ENCODE measurements at places on chromosomes 13 and 19.

GRCh38 chr19:3671680-3672574 is 28.3 kb downstream of the PIP5K1C start:
- DNase-seq = no peak

DNA sequence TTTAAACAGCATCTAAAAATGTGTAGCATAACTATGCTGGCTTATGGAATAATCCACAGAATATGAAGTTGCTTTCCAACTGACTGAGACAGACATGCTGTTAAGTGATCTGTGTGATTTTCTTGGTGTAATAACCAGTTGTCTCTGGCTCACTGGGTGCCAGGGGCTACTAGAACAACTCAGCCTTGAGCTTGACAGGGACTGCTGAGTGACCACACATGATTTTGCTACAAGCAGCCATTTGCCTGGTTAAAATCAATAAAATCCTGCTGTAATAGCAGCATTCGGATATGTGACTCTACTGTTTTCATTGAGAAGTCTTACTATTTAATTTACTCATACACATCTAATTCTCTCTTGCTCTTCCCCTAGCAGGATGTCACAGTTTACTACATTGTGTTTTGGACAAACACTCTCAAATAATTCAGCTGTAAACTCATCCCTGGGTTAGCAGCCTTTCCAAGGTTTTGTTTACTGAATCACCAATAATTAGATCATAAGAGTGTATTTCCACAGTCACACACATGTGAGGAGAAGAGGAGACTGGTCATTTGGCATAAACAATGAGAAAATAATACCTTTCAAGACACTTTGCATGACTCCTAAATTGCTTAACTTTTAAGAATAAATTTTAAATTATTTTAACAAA is 426.2 kb downstream of the PCDH9 start:
- DNase-seq = no peak

GRCh38 chr19:5865772-5866171 is 4.6 kb downstream of the FUT5 start:
- no peak for DNase-seq

- DNase-seq = no peak
These were observed 16.3 kb downstream of the ZNF507 start for GRCh38 chr19:32361574-32362317.

DNA sequence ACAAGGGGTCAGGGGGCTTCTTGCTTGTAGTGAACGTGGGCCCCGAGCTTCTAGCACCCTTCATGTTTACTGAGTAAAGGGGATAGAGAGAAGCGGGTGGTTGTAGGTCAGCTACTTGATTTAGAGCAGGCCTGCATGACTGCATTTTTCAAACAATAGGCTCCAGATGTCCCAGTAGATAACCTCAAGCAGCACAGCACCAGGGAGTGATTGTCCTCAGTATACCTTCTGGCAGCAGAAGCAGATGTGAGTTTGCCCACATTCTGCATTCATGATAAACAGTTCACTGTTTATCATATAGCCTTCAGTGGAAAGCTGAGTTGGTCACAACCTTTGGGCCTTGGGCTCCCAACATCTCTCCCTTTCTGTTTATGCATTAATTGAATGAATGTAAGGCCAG is 4.8 kb downstream of the ZNF439 start:
- no peak for DNase-seq

DNA sequence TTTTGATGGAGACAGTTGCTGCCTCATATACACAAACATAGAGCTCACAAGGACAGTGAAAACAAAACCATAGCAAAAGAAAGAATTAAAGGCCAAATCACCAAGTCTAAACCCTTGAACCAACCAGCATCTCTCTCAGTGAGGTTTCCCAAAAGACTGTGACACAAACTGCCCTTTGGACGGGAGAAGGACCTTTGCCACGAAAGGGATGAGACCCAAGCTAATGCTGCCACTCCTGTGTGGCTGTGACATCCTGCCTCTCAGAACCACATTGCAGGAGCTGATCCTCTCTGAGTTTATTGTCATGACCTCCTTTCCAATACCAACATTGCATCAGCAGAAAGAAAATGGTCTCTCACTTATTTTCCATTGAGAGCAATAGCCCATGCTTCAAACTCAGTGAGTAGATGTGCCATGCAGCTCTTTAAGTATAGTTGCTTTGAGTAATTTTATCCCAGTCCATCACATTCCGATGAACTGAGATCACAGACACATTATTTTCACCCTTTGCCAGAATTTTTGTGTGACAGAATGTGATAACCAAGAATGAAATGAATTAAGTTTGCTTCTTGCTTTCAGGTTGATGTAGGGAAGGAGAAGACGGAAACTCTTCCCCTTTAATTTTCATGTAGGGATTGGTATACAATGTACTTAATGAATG is 133.5 kb upstream of the IRS2 start:
- DNase-seq = peak; percentile 69

- DNase-seq = no peak
These were observed 2.4 kb downstream of the TICAM1 start for GRCh38 chr19:4829001-4829712.

- DNase-seq = no peak
These were observed 161.4 kb upstream of the SOX1 start for GRCh38 chr13:111905609-111905945.

- peak; percentile 6 for DNase-seq
These were observed 136.4 kb upstream of the PCDH9 start for GRCh38 chr13:67366533-67366932.

DNA sequence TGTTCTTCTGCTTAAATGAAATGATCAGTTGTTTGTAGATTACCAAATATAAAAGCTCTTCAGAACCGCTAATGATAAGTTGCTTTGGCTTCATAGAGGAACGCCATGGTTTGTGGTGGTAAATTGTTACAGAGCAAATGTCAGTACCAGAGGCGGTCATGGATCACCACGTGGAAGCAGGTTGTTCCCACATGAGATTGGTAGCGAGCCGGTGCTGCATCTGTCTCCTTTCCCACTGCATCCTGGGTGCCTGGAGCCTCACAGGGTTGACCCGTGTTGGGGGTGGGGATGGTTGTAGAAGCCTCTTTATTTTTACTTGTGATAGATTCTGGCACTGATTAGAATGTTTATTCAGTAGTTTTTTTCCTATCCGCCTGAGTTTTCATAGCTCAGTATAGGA is 14.7 kb downstream of the GARRE1 start:
- no peak for DNase-seq

- DNase-seq = peak; percentile 37
These were observed 76.0 kb upstream of the LSM14A start for GRCh38 chr19:34096020-34096915.

- no peak for DNase-seq
These were observed 5.3 kb downstream of the CARM1 start for GRCh38 chr19:10876459-10877240.

DNA sequence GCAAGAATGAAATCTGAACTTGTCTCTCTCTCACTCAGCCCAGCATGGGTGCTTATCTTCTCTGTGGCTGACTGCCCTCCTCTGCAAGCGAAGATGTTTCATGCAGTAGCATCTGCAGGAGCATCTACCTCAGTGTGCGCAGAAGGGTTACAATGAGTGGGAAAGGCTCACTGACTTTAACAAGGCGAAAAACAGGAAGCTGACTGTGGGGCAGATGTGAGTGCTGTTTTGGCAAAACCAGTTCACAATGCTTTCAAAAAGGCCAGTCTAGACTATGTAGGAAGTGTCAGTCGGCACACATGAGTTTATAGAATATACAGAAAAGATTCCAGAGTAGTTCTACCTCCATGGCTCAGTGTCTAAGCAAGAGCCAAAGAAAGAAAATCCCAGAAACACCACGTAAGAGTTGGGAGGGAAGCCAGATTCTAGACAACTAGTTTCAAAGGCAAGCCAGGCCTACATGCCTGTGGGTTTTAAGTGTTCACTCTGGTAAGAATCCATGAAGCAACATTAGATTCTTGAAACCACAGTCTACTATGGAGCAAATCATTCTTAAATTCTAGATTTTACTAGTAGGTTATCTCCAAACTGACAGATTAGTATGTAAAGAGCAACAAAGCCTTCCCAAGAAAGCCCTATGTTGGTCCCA is 124.5 kb downstream of the ABCC4 start:
- no peak for DNase-seq

DNA sequence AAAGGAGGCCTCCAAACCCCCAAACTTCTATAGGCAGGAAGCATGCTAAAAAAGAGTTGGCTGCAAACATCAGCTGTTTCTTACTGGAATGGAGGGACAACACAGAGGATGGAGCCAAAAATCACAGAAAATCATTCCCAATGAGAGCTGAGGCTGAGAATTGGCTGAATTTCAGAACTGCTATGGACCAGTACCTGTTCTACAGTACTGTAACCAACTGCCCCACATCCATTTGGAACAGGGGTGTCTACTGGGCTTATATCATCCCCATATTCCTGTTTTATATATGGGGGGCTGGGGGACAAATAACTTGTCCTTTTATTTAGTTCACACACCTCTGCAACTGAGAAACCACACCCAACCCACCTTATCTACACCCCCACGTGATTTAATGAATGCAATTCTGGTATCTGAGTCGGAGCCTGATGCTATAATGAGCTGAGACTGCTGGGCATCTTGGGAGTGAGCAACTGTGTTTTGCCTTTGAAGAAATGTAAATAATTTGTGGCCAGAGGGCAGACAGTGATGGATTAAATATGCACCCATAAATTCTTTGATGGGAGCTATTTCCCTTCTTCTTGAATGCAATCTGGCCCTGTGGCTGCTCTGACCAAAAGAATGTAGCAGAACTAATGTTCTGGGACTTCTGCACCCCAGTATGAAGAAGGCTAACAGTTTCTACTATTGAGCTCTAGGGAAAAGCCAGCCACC is 82.6 kb downstream of the TBC1D4 start:
- peak; percentile 24 for DNase-seq

DNA sequence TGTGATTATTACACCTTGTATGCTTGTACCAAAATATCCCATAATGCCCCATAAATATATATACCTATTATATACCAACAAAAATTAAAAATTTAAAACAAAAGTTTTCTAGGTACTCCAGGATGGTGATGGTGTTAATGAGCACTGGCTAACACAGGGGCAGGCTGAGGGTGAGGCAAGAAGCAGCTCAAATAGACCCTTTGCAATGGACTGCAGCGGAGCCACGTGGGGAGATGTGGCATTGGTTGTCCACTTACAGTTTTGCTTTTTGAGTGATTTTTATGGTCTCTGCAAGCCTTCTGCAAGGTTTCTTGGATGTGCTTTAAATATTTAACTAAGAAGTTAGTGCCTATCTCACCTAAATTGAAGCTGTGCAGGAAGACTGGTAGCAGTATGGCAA is 132.9 kb downstream of the RAP2A start:
- DNase-seq = no peak

DNA sequence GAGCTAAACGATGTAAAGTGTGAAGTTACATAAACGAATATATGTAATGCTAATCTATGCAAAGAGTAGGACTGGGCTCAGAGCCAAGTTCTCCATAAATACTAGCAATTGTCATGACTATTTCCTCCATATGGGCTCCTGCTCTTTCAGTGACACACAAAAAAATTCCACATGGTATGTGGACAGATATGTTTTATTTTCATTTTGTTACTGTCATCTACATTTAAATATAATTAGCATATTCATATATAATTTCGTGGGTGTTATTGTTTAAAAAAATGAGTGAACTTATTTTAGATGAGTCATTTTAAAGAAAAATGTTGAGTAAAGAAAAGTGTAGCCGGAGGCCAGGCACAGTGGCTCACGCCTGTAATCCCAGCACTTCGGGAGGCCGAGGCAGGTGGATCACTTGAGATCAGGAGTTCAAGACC is 5.0 kb upstream of the IGSF23 start:
- DNase-seq = peak; percentile 82

- peak; percentile 17 for DNase-seq
These were observed 66.6 kb upstream of the XPO4 start for GRCh38 chr13:20969182-20969581.

- DNase-seq = no peak
These were observed 1.6 kb downstream of the BCAM start for GRCh38 chr19:44810234-44811121.

- DNase-seq = peak; percentile 6
These were observed at the start of gene ATP7B for GRCh38 chr13:52010890-52011631. Gene ATP7B (minus strand): TSS chr13:52011450. CDS start chr13:52011337, 113 bp downstream.

GRCh38 chr19:23855676-23856075 is 59.0 kb upstream of the ZNF726 start:
- DNase-seq = no peak

DNA sequence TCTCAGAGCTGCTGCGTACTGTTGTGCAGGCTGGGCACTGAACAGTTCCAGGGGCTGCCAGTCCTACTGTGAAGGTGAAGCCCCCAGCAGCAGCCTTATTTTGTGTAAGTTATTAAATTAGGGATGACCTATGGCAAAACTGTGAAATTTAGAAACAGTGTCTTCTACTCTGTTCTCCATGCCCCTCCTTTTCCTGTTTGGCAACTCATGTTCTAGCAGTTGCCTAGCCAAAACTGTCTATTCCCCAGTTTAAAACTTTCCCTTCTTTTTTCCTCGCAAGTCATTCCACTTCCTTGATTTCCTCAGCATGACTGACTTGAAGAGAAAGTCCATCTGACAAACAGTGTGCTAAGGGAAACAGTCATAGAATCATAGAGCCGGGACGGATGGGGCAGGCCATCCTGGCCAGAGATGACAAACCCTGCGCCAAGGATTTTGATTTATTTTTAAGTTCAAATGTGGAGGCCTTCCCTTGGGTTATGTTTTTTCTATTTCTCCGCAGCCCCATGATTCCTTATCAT is 78.1 kb upstream of the OLFM4 start:
- no peak for DNase-seq

- no peak for DNase-seq
These were observed 548.2 kb upstream of the SLITRK1 start for GRCh38 chr13:84430446-84430845.

GRCh38 chr13:102295316-102296048 is 106.4 kb downstream of the FGF14 start:
- DNase-seq = peak; percentile 42

DNA sequence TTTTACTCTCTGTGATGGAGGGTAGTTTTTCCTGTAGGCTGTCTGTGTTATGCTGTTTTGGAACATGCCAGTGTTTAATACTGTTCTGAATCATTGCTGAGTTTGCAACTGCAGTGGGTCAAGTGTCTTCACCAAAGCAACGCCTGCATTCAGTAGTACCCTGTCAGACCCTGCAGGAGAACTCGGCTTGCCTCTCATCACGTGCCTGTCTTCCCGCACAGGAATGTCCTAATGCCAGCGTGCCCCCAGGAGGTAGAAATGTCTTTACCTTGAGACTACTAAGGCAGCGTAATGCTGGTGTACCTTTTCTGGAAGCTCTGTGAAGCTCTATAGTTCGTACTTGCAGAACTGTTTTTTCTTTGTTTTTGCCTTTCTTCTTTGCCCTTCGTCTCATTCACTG is 42.3 kb downstream of the POLR1D start:
- DNase-seq = no peak

- peak; percentile 51 for DNase-seq
These were observed 2.3 kb downstream of the ERF start for GRCh38 chr19:42252365-42253244.

DNA sequence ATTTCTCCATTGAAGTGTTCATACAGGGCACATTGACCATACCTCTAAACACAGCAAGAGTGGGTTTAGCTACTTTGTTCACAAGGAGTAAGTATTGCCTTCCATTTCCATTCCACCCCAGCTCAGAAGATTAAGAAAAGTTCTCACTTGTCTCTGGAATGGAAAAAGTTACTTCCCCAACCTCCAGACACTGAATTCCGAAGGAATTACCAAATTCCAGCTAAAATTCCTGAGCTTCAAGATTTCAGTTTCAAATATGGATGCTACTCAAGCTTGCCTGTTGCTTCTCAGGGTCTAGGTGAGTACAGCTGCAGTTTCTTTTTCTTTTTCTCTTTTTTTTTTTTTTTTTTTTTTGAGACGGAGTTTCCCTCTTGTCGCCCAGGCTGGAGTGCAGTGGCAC is 33.6 kb downstream of the TEX26 start:
- DNase-seq = no peak

All from fibroblast of skin of abdomen (primary cell).